ENCODE measurements at places on chromosomes 13 and 19.

DNA sequence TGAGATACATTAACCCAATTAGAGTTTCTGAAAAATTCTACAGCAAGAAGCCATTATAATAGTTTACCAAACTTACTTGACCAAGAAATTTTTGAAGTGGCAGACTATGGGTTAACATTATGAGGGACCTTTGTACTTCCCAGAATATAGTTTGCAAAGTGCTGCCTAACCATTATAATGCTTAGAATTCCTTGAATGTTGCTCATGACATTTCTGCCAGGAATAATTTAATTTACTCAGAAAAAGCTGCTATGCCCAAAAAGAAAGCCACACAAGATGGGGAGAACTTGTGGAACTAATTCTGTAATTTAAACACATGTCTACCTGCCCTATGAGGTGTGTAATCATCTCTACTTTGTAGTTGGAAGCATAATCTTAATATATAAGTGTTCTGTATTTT lies 58.1 kb upstream of the MYCBP2 start:
- DNase-seq = no peak

GRCh38 chr19:53192771-53193534 lies at the start of gene ZNF665:
TSS of gene ZNF665 (minus strand) at chr19:53193358. CDS start at chr19:53182898, 10,460 bp downstream.
- DNase-seq = peak; percentile 67

DNA sequence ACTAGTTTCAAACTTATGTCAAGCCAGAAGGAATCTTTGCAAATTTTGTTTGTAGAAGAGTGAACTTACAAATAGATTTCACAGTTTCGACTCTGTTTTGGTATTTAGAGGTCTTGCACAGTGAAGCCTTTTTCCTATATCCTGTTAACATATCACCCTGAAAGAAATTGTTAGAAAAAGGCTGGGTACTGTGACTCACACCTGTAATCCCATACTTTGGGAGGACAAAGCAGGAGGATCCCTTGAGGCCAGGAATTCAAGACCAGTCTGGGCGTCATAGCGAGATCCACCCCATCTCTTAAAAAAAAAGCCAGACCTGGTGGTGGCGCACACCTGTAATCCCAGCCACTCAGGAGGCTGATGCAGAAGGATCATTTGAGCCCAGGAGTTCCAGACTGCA lies 224.0 kb downstream of the GGACT start:
- DNase-seq = no peak

GRCh38 chr19:46351241-46352041 lies 4.6 kb downstream of the PPP5C start:
- peak; percentile 90 for DNase-seq

DNA sequence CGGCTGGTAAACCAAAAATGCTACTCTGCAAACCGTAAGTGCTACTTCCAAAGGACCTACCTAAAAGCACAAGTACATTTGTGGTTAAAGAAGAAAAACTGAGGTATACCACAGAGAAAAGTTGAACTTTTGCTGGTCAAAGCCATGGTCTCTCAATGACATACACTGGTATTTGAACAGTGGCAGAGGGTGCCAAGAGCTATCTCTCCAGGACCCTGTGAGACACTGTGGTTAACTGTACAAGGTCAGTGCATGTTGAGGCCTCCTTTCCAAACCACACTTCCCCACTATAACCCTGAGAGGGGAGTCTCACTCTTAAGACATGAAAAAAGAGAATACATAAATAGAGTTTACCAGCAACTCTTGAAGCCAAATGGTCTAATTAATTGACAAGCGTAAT lies 49.5 kb downstream of the COL4A1 start:
- peak; percentile 48 for DNase-seq

DNA sequence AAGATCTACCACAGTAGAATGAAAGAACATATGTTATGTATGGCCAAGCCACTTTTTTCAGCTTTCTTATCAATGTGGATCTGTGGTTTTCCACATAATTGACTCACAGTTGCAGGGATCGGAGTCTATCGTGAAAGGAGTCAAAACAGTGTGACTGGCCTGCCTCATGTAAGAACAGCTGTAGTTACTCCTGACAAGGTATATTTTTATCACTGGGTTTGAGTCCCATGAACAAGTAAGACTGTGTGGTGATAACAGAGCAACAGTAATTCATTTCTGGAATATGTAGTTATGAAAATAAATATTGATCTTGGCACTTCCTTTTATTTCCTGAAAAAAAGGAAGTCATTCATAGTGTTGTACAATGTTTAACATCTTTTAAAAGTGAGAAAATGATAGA lies 416.6 kb downstream of the KLF12 start:
- no peak for DNase-seq

- DNase-seq = no peak
These were observed 16.7 kb downstream of the GRIK5 start for GRCh38 chr19:42053037-42053935.

DNA sequence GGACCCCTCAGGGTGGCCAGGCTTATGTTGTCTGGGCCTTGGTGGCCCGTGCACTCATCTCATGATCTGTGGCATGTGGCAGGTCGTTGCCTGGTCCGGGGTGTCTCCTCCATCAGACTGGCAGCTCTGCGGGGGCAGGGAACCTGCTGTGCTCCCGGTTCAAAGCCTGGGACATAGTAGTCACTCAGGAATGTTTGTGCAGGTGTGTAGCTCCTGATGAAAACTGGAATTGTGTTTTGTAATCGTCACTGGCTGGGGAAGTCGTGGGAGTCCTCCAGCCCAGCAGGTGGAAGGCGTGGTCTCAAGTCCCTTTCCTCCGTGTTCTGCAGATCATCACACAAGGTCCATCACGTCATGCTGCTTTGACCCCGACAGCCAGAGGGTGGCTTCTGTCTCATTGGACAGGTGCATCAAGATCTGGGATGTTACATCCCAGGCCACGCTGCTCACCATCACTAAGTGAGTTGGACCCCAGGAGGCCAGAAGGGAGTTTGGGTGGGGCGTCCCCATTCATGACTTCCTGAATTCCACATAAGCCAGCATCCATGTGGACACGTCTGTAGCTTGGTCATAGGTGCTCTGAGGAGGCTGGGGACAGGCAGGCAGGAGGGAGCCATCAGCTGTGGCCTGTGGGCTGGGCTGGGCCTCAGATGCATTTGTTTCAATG lies 19.1 kb downstream of the WDR88 start:
- DNase-seq = no peak

GRCh38 chr13:32967584-32968182 lies 48.5 kb upstream of the KL start:
- no peak for DNase-seq

DNA sequence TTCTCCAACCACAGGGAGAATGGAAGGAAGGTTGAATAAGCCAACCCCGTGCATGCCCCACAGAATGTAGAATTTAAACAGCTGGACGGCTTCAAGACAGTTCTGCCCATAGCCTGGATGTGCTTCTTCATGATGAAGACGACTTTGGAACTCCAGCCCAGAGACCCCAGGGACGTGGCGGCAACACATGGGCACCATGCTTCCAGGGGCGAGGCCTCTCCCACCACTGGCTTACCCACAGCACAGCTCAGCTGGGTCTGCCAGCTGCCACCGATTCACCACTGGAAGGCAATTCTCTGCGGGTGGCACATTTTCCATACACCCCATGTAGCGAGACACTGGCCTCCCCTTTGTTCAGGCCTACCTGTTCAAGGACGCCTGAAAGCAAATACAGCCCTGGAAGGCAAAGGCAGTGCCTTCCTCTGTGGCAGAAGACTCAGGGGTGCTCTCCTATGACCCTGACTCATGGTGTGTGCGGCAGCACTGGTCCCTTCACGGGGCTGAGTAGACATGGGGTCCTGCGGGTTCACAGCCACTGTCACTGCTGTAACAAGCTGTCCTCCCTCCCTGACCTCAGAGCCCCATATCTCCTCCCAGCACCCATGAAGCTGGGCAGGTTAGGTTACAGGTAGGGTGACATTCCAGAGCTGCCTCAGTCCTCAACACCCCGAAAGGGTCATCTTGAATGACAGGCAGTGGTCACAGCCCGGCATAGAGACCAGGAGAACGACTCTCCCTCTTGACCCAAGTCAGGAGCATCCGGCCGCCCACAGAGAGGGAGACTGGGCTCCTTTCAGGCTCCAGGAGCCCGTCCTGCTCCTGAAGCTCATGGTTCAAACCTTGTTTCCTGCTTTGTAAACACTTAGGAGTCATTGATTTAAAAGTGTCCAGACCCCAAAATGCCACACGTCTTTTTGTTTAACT lies 72.7 kb downstream of the SPACA7 start:
- DNase-seq = no peak

GRCh38 chr13:20877902-20878301 lies 24.6 kb downstream of the XPO4 start:
- DNase-seq = no peak

DNA sequence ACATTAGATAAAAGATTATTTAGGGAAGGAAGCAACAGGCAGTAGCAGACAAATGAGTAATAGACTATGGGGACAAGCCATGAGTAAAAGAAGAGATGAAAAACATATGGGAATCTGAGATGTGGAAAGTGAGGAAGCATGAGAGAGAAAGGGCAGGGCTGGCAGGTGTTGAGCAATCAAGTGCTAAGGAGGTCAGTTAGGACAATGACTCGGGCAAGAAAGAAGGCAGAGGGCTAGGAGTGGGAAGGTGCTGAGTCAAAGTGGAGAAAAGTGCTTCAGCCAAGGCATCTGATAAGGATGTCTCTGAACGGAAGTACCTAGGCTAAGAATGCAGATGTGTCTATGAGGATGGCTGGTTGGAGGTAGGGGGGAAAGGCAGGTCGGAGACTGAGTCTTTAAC lies 291.9 kb upstream of the HTR2A start:
- DNase-seq = no peak

DNA sequence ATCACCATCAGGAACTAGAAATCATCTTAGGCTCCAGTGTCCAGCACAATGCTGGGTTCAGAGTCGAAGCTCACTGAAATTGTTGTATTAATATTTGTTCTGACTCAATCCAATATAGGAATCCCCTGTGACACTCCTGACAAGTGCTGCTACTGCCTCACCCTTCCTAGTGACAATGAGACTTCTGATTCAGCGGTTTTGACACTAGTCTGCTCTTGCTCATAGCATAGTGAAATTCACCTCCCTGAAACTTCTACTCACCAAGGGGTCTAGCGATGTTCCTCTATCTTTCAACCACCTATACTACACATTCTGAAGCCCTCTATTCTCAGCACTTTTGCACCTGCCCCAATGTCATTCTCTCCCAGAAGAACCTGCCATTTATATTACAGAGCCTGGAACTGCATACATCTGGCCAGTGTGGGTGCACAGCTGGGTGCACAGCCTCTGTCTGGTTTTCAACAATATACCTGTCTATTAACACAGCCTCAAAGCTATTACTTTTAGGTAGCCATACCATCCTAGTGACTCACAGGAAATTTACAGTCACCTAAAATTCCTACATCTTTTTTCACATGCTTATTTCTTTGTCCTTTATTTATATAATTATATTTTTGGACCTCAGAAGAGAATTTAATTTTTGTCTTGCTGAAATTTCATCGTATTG lies 88.3 kb downstream of the DOCK9 start:
- no peak for DNase-seq

GRCh38 chr19:33686262-33686661 lies 64.5 kb downstream of the CHST8 start:
- peak; percentile 54 for DNase-seq

DNA sequence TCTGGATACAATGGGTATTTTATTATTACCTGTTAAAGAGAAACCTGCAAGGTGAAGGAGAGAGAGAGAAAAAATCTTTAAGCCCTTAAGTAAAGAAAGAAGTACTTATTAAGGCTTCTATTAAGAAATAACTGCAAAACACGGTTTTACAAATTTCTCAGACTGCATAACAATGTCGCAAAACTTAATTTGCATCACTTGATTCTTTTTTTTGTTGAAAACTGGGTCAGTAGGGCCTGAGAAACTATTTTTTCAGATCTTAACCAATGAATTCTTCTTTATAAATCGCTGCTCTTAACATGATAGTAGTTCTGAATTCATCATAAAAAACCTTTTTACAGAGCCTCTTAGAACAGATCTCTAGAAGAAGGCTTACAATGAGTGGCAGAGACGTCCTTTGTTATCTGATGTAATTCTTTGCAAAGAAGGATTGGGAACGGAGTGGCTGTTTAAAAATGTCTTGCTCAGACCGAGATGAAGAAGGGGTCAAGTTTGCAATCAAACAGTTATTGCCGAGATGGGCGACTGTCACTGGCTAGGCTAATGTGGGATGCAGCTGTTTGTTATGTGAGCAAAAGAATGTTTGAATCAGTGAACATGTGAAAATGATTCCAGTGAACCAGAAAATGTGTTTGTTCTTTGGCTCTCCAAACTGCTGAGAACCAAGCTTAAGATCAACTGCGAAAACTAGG lies 76.3 kb downstream of the ZNF536 start:
- DNase-seq = no peak

- DNase-seq = no peak
These were observed 15.1 kb downstream of the NALCN start for GRCh38 chr13:101401196-101401595.

- no peak for DNase-seq
These were observed 1.5 kb downstream of the FAM124A start for GRCh38 chr13:51223560-51224270.

- DNase-seq = no peak
These were observed 501.3 kb upstream of the ARGLU1 start for GRCh38 chr13:107069108-107069776.

GRCh38 chr13:110627351-110627750 lies 12.0 kb downstream of the NAXD start:
- DNase-seq = no peak

GRCh38 chr19:6739390-6739882 lies at the start of gene TRIP10:
TSS of gene TRIP10 (plus strand) at chr19:6739680. CDS start at chr19:6739762, 82 bp downstream.
- peak; percentile 53 for DNase-seq

- no peak for DNase-seq
These were observed 3.2 kb upstream of the PROZ start for GRCh38 chr13:113155201-113155600.

DNA sequence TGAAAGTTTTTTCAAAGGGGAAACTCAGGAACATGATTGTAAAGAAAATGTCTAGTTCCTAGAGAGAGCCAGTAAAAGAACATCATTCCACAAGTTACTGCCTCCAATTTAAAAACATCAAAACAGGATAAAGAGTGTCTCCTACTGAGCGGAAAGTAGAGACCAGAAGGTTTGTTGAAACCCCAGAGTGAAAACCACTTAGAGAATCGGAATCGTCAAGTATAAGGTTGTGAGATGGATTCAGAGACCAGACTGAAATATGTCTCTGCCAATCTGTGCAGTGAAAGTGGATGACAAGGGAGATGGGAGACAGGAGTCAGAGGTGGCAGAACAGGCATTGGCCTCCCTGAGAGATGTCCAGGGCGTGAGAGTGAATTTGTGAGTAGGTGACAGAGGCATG lies 133.4 kb downstream of the GPC6 start:
- DNase-seq = no peak

- DNase-seq = no peak
These were observed 7.4 kb upstream of the TPP2 start for GRCh38 chr13:102589301-102589822.

- DNase-seq = no peak
These were observed 162.5 kb downstream of the LMO7 start for GRCh38 chr13:75798353-75799255.
